SIG-M5 (cell line): ENCODE measurements at places on chromosomes 13 and 19.

DNA sequence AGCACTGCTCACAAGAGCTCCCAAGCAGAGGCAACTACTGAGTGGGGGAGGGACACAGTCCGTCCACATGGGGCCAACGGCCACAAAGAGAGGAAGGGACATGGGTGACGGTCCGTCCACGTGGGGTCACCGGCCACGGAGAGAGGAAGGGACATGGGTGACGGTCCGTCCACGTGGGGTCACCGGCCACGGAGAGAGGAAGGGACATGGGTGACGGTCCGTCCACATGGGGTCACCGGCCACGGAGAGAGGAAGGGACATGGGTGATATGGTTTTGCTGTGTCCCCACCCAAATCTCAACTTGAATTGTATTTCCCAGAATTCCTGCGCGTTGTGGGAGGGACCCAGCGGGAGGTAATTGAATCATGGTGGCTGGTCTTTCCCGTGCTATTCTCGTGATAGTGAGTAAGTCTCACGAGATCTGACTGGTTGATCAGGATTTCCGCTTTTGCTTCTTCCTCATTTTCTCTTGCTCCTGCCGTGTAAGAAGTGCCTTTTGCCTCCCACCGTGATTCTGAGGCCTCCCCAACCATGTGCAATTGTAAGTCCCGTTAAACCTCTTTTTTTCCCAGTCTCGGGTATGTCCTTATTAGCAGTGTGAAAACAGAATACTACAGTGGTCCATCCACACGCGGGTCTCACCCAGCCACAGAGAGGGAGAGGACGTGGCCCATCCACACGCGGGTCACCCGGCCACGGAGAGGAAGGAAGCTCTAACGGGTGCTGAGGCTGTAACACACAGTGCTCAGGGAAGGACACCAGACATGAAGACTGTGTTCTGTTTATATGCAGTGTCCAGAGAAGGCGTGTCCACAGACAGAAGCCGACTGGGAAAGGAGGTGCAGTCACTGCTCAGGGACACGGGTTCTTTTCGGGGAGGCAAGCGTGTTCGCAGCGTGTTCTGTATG, 48.5 kb downstream of the GAS6 start:
- no peak for DNase-seq

- DNase-seq: no peak
Measured at GRCh38 chr19:10113964-10114650, 2.6 kb downstream of the P2RY11 start.

- no peak for DNase-seq
Measured at GRCh38 chr13:50309318-50309717, 294.1 kb downstream of the KCNRG start.

DNA sequence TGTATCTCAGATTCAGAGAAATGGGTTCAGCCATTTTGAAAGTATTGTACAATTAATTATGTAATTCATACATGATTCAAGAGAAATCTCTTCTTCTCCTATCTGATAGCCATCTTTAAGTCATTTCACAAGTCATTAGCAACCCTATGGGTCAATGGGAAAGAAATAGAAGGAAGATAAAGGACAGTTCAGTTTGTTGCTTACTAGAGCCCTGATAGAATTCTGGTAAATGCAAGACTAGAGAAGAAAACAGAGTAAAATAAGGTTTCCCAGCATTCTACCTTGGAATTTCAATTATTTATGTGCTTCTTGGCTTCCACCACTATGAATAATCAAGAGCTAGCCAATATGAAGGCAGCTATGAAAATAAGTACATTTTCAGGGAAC, 117.7 kb downstream of the LHFPL6 start:
- DNase-seq: no peak

GRCh38 chr19:8665468-8666213, 33.0 kb downstream of the ACTL9 start:
- no peak for DNase-seq
